ENCODE measurements at places on chromosomes 12 and 14.

DNA sequence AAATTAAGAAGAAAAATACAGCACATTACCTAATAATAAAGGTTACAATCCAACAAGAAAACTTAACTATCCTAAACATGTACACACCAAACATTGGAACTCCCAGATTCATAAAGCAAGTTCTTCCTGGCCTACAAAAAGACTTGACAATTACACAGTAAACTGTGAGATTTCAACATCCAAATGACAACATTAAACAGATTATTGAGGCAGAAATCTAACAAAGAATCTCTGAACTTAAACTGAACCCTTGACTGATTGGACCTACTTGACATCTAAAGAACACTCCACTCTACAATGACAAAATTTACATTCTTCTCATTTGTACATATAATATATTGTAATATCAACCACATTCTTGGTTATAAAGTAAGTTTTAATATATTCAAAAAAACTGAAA, 1341.3 kb downstream of the LRFN5 start:
- DNase-seq, result no peak

GRCh38 chr12:60335745-60336144, 739.9 kb downstream of the SLC16A7 start:
- DNase-seq, result peak; percentile 5

- no peak for DNase-seq
Measured at GRCh38 chr12:19646599-19646998, 207.3 kb downstream of the AEBP2 start.

DNA sequence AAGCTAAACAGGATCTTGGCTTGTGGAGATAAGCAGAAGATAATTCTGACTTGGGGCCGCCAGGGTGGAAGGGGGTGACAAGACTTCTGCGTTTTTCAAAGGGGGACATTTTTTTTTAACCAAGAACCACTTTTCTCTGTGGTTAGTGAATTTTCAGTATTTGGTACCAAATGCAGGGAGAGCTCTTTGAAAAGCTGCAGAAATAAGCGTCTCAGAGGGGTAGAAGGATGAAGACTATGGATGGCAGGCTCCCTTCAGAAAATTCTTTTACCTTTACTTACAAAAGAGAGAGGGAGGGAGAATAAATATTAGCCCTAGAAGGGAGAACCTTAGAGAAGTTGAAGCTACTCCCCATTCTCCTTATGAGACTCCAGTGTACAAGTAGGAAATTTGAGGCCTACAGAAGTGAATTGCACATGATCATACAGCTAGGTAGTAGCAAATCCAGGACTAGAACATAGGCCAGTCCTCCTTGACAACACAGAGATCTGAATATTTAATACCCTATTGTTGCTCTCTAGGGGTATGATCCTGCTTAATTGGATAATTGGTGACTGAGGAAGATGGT, 840 bp downstream of the MRPL52 start:
- DNase-seq, result no peak

DNA sequence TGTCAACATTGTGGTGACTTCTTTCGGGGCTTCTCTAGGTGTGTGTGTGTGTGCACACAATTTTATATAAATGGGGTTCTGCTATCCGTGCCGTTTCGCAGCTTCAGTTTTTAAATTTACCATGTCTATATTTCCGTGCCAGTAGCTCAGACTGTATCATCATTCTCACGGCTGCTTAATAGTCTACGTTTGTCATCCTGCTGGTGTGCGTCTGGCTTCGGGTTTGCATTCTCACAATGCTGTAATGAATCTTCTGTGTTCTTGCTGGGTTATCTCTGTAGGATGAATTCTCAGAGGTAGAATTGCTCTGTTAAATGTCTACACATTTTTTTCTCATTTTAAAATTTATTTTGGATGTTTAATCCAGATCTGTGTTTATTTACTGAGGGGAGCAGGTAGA, 73.6 kb downstream of the ADGRD1 start:
- DNase-seq, result no peak

- DNase-seq, result no peak
Measured at GRCh38 chr12:30968211-30968610, 41.7 kb downstream of the TSPAN11 start.

DNA sequence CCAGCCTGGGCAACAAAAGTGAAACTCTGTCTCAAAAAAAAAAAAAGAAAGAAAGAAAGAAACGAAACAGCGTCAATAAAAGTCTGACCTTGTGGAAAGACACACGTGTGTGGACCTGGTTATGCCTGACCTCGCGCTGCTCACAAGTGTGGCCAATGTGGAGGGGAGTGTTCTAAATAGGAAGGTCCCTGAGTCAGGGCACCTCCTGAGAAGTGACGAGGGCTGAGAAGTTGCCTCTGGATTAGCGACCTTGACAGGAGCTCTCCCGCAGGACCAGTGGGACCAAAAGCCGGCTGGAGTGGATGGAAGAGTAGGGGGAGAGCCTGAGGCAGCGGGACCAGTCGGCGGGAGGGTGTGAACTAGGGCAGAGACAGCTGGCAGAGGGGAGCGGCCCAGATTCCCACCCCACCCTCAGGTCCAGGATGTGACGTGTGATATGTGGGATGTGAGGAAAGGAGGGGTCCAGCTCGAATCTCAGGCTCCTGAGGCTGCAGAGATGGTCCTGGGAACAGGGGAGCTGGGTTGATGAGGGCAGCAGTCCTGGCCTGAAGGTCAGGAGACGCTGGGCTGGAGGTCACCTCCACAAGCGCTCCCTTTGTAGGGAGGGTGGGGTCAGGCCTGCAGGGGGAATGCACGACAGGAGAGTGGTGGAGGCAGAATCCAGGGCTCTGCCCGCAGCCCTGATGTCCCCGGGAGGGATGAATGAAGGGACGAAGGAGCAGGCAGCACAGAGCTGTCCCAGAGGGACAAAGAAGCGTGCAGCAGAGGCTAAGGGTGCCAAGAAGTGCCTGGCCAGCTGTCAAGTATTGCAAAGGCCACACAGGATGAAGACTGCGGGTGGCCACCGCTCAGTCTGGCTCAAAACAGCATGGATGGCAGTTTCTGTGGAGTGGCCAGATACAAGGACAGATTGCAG, 24.8 kb upstream of the GPR68 start:
- peak; percentile 58 for DNase-seq

DNA sequence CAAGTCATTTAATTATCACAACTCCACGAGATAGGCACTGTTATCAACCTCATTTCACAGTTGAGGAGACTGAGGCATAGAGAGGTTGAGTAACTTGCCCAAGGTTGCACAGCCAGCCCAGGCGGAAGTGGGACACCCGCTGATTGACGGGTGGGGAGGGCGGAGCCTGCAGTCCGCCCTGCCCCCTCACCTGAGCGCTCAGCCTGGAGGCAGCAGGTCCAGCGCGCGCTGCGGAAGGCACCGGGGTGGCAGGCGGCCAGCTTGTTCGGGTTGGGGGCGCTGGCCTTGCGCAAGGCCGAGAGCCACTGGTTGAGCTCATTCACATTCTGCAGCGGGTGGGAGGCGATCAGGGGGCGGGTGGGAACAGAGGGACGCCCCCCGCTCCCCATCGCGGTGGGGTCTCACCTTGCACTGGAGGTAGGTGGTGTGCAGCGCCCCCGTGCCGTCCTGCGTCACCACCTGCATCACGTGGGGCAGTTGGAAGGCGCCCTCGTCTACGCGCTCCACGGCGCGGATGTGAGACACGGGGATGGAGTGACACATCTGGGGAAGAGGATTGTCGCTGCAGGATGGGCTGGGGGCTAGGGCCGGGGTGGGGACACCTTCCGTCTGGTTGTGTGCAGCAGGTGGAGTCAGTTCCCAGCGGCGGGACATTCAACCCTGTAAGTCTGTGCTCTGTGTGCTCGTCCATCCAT, 31.7 kb downstream of the RASAL1 start:
- no peak for DNase-seq

DNA sequence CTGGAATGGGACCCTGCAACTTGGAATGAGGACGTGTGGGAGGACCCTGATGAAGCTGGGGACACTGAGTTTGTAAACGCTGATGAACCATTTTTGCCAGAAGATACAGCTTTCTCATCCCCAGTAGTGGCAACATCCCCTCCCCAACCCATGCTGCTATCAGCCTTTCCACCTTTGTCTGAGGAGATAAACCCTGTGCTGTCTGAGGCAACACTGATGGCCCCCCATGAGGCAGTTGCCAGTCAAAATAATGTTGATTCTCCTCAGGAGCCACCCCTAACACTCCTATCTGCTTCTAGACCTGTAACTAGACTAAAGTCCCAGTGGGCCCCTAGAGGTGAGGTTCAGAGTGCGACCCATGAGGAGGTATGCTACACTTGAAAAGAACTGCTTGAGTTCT, 7.5 kb upstream of the RNASE9 start:
- no peak for DNase-seq

- DNase-seq, result no peak
Measured at GRCh38 chr14:58923751-58924405, 264.6 kb upstream of the DAAM1 start.

DNA sequence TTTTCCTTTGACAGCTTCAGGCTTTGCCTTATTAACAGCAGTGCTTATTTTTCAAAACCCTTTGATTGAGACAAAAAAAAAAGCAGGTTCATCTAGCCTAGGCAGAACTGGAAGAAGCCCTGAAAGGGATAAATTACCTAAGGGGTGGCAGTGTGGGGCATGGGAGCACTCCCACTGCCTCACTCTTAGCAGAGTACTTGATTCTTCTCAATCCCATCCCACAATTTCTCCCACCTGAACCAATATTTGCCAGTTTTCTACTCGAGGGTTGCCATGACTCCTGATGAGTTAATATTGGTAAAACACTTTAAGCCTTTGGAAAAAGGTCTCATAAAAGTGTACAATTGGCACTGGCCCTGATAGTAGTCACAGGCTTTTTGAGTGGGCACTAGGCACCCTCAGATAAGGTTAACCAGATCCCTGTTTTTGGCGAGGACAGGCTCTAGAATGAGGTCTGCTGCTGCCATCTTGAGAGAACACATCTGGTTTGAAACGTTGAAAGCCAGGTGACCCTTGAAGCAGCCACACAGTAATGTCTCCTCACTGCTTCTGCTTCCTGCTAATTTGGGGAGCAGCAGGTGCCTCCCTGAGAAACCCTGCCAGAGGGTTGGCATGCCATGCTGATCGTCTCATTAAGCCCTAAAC, 320.0 kb downstream of the RAD51B start:
- no peak for DNase-seq

GRCh38 chr14:75615200-75615599, 36.8 kb downstream of the FLVCR2 start:
- DNase-seq, result no peak

GRCh38 chr12:120376416-120376815, 7.5 kb upstream of the MSI1 start:
- DNase-seq, result no peak

GRCh38 chr12:95796225-95796981, 5.8 kb upstream of the NTN4 start:
- no peak for DNase-seq

GRCh38 chr14:89674936-89675335, 257.9 kb upstream of the FOXN3 start:
- peak; percentile 18 for DNase-seq

All from AG20443 (cell line).